ENCODE measurements at places on chromosomes 4 and X. TPM values are rescaled to one million over a fixed set of nuclear protein-coding genes. Genes with fewer than 3 reads are reported as not detected.

Gene GLUD2
- total RNA-seq: 1.8 TPM

Gene ADH7
- total RNA-seq: not detected

Gene PABPC1L2B
- total RNA-seq: not detected

Gene DOK7
- 20.7 TPM for total RNA-seq

Gene HSD17B13
- total RNA-seq: not detected

Gene VCX2
- total RNA-seq: not detected

Gene GSX2
- not detected for total RNA-seq

Gene PLAC1
- total RNA-seq: not detected

Gene RBM46
- total RNA-seq: not detected

Gene RAB33A
- not detected for total RNA-seq

Gene THAP6
- total RNA-seq: 7.2 TPM

Gene POLN
- 0.10 TPM for total RNA-seq

Gene MSANTD1
- total RNA-seq: not detected

Gene AR
- 17.8 TPM for total RNA-seq

Gene IL1RAPL2
- not detected for total RNA-seq

Gene COL4A6
- not detected for total RNA-seq

Gene PAK3
- total RNA-seq: not detected

Gene VSIG1
- total RNA-seq: 0.91 TPM

Gene BEND4
- total RNA-seq: not detected

Gene DCX
- not detected for total RNA-seq

Gene RASSF6
- 0.52 TPM for total RNA-seq

Gene EVC2
- total RNA-seq: not detected

Gene GAGE12J
- not detected for total RNA-seq

Gene CCKAR
- total RNA-seq: not detected

Gene CSN1S1
- total RNA-seq: not detected

Gene SPATA4
- total RNA-seq: not detected

Gene PNMA6A
- 11.8 TPM for total RNA-seq

Gene SYNPO2
- not detected for total RNA-seq

Measured in Caki2 (cell line).